EL (cell line): ENCODE measurements at places on chromosomes 16 and 17.

DNA sequence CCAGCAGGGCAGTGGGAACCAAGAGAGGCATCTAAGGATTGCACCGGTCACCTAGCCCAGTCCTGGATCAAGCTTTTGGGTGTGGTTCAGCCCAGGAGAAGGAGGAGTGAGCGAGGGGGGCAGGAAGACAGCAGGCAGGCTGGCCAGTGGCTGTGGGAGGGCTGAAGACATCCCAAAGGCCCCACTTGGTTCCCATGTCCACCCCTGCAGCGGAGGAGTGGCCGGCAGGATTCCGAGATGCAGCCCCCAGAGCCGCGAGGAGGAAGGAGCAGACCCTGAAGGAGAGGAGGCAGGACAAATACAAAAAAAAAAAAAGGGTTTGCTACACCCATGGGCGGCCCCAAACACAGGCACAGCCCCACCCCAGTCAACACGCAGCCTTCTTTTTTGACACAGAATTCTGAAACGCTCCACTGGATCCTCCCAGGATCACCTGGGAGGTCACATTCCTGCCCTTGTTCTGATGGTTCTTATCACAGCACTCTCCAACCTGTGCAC is 1.1 kb upstream of the SLC47A2 start:
- no peak for DNase-seq

- no peak for DNase-seq
Observed at GRCh38 chr16:25023556-25023955, 8.4 kb upstream of the ARHGAP17 start.

DNA sequence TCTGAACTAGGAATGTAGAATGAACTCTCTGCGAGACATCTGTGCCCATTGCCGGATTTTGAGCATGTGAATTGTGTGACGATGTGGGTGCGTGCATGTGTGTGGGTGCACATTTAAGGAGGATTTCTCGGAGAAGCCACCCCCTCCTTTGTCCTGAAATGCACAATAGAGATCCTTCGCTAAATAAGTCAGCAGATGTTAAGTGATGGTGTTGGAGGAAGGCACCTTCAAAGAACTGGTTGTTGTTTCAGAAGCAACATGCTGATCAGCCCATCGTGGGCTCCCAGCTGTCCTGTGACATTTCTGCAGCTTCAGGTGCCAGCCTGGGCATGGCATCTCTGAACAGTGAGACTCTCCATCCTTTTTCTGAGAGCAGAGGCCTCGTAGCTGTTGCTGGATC is 194.9 kb downstream of the MSI2 start:
- no peak for DNase-seq

DNA sequence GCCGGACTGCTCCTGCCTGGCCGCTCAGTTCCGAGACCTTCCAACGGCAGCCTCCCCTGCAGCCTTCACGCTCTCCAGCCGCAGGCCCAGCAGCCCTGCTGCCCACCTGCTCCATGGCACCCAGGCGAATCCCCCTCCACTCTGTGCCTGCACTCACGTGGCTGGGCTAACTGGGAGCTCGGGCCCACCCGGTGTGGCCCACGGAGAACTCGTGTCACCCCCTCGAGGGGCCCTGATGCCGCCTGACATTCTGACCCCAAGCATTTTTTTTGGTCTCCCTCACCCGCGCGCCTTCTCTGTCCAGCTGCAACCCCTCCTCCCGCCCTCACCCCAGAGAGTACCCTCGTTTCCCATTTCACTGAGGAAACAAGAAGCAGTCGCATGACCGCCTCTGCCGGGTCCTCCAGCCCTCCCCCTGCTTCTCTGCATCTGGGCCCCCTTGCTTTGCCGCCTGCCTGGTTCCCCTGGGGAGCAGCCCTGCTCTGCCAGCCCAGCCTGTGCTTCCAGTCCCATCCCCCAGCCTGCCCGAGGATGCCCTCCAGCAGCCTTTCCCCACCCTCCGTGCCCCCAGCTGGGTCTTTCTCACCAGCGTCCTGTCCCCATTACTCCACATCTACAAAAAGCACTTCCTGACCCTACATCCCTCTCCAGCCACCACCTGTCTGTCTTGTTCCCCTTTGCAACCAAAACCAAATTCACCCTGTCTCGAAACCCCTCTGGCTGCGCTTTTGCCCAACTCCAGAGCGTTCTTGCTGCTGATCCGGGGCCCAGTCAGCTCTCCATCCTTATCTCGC is 146.4 kb upstream of the CHMP6 start:
- DNase-seq = no peak

DNA sequence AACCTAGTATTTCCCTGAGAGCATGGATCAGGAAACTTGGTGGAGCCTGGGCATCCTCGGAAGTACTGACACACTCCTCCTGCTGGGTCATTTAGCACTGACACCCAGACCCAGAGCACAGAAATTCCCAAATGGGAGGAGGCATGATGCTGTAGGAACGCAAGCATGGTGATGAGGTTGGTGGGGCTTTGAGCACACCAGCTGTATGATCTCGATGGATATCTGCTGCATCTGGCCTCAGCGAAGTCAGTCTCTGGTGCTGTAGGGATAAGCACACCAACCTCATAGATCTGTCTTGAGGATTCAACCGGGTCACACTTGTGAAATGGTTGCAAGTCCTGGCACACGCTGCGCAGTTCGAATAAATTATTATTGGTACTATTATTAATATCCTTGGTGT is 52.5 kb downstream of the SHISA6 start:
- DNase-seq = no peak

DNA sequence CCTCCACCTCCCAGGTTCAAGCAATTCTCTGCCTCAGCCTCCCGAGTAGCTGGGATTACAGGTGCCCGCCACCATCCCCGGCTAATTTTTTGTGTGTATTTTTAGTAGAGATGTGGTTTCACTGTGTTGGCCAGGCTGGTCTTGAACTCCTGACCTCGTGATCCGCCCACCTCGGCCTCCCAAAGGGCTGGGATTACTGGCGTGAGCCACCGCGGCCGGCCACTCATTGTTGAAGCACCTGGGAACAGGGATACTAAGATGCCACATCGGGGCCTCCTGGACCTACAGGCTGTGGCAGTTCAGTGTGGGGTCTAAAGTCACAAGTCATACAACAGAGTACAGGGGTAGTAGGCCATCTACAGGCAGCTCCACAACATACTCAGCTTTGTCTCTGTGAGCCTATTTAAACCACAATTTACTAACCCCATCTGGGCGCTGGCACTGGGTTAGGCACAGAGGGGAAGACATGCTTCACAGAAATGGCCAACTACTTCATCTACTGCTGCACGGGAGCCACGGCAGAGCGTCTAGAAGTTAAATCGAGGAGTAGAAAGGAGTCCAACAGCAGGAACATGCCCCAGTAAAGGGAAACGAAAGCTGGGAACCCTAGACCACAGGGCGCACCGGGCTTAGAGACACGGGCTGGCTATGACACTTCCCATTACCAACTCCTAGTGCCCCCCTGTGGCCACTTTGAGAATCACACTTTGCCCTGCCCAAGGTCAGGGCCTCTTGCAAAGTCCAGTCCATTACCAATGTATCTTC is 4.3 kb downstream of the VAMP2 start:
- DNase-seq = peak; percentile 87
